ENCODE measurements at places on chromosomes 7 and 10.

DNA sequence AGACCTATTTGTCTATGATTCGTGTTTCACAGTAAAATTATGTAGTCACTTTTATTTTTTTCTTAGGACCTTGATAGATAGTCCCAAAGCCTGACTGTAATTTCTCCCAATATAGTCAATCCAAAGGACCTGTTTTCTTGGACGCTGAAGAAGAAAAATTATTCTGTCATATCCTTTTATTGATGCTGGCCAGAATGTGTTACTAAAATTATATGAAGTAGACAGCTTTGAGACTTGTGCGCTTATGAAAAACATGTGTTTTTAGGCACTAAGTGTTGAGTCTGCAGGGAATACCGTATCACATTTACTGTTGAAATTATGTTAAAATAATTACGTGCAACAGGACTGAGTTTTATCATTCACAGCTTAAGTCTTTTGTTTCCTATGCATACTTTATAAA, 17.9 kb downstream of the TES start:
- DNase-seq: no peak

- no peak for DNase-seq
Observed at GRCh38 chr10:21934307-21934706, 69.2 kb downstream of the DNAJC1 start.

- DNase-seq: no peak
Observed at GRCh38 chr7:27242555-27243339, at the start of gene EVX1. Gene EVX1 (plus strand): TSS chr7:27242802. CDS start chr7:27243031, 229 bp downstream.

GRCh38 chr7:128264477-128264876, 23.4 kb downstream of the LEP start:
- DNase-seq: no peak

DNA sequence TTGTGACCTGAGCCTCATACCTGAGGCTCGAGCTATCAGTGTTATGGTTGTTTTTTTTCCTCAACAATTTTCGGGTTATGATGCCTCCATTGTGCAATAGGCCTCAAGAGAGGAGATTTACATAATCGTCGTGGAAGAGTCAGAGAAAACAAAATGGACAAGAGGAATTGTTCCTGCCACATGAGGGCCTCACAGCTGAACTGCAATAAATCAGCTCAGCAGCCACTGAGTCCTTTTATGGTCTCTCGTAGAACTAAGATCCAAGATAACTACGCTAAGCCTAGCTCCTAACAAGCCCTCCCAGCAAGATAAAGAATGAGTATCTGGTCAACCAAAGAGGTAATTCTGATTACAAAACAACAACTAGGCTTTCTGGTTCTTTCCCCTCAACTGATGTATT, 336.8 kb downstream of the WDR11 start:
- no peak for DNase-seq

GRCh38 chr7:38280000-38280399, 6.6 kb upstream of the TARP start:
- DNase-seq: no peak

DNA sequence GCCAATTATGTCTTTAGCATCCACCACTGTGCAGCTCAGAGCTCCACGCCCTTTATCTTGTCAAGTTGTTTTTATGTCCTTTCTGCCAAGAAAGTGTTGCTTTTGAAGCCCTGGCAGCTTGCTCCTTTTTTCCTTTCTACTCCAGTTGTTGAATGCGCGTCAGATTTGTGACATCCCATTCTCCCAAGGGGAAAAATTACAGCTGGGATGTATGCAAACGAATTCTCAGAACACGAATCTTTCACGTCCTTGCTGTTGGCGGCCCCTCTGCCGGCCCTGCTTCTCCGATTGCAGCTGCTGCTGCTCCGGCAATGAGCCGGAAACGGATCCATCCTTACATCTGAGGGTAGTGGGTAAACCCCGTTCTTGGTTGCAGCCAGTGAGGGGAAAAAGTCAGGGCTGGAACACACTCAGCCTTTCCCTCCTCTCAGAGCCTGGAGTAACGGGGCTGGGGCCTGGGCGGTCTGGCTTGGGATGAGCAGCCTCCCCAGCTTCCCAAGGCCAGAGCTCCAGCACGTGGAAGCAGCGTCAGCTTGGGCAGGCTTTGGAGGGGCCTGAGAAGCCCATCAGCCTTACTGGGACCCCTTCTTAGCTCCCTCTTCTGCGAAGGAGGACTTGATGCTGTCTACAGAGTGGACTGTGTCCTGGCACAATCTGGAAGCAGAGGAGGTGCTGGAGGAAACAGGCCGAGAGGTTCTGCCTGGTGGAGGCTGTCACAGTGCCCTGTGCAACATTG, 79.0 kb upstream of the CHST15 start:
- DNase-seq: no peak

GRCh38 chr10:15879058-15879457, 18.8 kb upstream of the MINDY3 start:
- DNase-seq: no peak

DNA sequence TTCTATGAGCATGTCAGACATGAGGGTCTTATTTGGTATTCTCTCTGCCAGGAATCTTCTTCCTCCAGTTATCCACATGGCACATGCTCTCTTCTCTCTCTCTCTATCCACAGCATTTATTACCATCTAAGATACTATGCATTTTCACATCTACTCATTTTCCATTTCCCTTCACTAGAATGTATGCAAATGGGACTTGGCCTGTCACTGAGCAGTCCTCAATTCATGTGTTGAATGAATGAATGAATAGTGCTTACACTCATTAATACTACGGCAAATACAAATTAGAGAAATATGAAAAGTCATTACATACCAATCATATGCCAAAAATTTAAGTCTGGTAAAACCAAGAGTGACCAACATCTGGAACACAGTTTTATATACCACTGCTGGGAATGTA, 34.0 kb downstream of the COA1 start:
- no peak for DNase-seq

- no peak for DNase-seq
Observed at GRCh38 chr10:45000138-45000751, 478 bp upstream of the ZNF22 start.

DNA sequence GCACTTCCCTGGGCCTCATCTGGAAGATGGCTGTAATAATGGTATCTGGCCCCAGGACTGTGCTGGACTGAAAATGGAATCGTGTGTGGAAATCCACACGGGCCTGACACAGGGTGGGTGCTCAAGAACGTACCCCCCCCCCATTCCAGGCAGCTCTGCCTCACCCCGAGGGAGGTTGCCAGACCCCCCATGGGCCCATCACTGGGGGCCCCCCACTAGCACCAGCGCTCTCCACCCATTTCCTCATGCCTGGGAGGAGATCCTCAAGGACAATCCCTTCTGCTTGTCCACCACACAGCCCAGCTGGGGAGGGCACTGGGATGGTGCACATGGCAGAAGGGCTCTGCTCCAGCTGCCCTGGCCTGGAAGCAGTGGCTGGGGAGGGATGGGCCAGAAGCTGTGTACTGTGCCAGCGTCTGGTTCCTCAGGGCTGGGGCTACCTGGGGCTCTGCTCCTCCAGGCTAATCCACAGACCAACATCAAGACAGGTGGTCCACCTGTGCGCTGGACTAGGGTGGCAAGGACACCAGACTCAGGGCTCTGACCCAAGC, 55.4 kb downstream of the CAMK2B start:
- DNase-seq: no peak

- DNase-seq: no peak
Observed at GRCh38 chr10:107806026-107806425, 641.5 kb upstream of the SORCS1 start.

DNA sequence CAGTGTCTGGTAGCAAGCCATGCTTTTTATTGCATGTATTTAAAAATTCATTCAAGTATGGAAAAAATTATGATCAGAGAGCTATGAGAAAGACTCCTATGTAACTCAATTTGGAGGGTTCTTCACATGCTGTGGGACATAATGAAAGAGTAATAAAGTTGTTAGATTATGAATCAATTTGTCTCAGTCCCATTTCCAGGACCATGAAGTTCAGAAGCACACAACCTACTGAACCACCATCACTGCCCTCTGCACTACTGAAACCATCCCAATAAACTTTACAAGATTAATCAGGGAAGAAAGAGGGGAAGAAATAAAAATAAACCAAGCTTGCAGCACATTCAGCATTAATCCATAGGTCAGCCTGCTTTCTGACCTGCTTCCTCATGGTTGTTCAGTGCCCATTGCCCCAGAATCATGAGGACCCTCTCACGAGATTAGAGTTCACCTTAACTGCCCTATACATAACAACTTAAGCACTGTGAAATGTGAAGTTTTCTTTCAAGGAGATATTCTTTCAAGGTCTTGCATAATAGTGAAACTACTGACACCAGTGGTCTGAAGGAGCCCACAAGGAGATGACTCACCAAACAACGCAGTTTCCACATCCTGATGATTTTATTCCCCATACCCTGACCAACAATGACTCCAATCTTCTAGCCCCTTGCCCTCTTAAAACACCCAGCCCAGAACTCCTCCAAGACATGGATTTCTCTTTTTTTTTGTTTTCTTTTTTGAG, 171.5 kb upstream of the ADCY1 start:
- DNase-seq: peak; percentile 8

DNA sequence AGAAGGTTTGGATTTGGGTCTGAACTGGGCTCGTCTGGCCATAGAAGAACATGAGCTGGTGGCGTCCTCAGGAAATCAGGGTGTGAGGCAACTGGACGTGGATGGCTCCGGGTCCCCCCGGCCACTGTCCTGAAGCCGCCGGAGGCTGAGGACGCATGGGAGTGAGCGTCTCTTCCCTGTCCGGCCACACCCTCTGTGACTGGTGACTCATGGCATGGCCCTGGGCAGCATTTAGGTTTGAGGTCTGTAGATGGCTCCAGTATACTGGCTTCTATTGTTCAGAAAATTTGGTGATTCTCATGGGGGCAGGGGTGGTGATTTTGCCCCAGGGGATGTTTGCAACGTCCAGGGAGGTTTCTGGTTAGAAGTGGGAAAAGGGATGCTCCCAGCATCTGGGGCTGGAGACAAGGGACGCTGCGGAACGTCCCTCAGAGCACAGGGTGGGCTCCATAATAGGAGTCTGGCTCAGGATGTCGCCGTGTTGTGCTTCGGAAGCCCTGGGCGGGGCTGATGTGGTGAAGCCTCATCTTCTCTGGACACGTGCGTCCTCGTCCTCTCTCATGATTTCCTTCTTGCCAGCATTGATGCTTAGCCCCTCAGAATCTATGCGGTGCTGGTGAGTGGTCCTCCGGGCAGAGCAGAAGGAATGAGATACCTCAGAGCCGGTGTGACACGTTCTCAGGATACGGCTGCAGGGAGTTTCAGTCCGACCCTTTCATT, 49.9 kb downstream of the PITRM1 start:
- no peak for DNase-seq

DNA sequence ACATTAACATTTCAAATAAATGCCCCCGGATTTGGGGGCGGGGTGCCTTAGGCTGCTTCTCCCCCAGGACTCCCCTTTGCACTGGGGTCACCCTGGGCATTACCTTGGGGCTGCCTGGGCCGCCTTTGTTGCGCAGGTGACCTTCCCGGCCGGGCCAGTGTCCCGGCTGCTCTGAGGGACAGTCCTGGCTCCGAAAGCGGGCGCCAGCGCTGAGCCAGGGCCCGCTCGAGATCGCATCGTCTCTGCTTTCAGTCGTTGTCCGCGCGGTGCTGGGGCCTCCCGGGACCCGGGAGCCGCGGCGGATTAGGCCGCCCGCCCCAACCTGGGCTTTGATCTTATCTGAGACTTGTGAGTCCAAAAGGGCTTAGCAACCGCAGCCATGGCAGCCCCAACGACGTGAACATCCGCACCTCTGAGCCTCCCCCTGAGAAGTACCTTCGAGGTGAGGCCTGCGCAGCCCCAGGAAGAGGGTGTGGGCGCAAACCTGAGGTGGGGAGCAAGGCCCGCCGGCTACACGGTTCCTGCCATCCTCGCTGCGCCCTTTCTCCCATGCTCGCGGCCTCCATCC, 14.8 kb upstream of the WAPL start:
- DNase-seq: no peak

DNA sequence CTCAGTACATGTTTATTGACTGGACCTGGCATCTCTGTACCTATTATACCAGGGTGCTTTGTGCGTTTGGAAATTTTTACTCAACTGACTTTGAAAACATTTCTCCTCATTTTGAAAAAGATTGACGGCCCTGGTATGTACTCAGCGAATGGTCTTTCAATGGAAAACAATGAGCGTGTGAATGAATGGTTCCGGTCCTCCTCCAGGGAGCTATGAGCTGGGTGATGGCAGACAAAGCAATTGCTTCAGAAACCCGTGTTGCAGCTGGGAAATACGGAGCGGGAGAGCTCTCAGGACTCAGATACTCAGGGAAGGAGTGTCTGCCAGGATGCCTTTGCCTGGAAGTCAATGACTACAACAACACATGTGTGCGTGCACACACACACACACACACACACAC, 125.9 kb downstream of the PAXIP1 start:
- DNase-seq: no peak

DNA sequence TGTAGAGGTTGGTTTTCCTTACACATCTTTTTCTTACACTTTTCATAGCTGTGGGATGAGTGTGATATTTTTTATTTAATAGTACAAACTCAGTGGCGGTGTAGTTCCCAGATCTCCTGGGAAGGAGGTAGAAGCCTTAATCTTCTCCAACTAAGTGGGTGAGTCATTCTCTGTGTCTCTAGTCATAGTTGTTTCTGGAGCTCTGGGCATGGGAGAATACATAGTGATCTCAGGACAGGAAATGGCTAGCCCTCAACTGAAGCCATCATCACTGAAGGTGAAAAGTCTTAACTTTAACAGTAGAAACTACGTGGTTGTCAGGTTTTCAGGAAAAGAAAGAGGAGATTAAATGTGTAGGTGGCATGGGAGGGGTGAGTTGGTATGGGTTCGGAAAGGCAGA, 319.4 kb upstream of the FZD8 start:
- DNase-seq: no peak

DNA sequence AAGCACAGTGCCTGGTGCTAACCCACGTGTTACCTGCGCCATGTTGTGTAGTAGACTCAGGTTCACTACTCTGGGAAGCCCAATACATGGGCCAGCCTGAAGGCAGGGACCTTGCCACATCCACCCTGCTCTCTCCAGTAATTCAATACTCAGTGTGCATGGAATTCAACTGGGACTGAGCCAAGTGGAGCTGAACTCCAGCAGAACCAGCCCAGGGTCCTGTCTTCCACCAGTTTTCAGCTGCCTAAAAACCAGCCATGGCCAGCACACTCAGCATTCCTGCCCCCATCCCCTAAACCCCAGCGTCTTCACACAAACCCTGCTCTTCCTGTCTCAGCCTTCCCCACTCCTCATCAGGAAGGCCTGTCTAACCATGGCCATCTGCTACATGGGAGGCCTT, 15.4 kb downstream of the FGF8 start:
- DNase-seq: no peak

DNA sequence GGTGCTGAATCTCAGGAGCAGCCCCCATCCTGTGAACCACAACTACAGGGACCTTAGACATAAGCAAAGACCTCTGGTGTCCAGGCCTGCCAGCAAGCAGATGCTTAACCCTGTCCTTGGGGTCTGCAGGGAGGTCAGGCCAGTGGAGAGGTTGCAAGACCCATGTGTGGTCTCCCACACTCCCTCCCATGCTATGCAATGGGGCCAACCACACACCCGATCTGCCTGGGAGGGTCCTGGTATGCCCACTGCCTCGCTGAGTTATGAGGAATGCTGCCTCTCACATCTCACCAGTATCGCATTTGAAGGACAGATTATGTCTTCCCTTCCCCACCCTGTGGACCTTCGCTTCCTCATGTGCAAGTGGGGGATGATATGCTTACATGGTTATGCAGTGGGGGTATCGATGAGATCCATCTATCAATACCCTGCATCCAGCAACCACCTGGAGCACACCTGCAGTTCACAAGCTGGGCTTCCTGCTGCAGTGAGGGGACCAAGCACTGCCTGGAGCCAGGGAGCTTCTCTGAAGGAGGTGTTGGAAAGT, 191.6 kb downstream of the ZNF716 start:
- no peak for DNase-seq

- DNase-seq: no peak
Observed at GRCh38 chr7:2386964-2387669, 16.3 kb upstream of the CHST12 start.
